ENCODE measurements at places on chromosomes 5 and 9. TPM values are rescaled to one million over a fixed set of nuclear protein-coding genes. Genes with fewer than 3 reads are reported as not detected.

The BARHL1 gene
- not detected for total RNA-seq

DNA sequence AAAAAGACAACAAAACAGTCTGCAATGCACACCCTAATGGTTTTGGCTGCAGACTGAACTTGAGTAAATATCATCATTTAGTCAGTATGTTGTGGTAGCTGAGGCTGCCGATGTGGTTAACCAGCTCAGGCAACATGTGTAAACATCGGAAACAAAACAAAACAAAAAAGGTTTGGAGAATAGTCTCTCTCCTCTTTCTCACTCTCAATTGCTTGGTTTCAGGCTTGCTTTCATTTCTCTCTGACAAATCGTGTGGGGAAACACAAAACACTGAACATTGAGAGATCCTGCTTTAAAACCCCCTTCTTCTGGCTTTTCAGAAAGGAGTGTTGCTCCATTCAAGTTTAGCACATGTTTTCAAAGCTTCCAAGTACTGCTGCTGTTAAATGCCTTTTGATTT, 453.3 kb downstream of the BNC2 start:
- DNase-seq, result no peak

DNA sequence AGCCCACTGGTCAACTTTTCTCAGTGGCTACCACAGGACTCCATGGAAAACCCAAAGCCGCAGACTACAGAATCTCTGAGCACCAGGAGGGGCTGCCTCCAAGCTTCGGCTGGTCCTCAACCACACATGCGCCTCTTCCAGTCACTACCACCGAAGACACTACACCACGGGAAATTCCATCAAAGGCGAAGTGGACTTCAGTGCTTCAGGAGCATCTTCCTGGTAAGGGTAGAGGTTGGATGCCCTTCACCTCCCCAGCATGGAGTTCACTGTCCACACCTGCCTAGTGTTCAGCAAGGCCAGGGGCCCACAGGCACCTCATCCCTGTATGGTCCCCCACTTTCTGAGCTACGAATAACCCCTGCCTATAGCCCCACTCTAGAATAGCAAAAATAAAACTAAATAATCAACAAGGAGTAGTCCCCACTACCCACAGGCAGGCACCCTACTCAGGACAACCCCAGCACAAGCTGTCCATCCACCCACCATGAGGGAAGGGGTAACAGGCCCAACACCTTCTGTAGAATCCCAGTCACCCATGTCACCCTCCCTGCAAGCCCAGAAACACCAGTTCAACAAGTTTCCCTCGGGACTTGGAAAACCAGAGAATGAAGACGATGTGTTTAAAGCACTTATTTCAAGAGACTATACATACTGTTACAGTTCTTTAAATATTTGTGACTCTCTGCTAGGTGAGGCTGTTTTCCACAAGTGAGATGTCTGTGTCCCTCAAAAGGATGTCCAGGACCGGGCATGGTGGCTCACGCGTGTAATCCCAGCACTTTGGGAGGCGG, 2.6 kb downstream of the VDAC1 start:
- no peak for DNase-seq

- no peak for DNase-seq
These were observed 57.9 kb downstream of the CSNK1A1 start for GRCh38 chr5:149493316-149493715.

DNA sequence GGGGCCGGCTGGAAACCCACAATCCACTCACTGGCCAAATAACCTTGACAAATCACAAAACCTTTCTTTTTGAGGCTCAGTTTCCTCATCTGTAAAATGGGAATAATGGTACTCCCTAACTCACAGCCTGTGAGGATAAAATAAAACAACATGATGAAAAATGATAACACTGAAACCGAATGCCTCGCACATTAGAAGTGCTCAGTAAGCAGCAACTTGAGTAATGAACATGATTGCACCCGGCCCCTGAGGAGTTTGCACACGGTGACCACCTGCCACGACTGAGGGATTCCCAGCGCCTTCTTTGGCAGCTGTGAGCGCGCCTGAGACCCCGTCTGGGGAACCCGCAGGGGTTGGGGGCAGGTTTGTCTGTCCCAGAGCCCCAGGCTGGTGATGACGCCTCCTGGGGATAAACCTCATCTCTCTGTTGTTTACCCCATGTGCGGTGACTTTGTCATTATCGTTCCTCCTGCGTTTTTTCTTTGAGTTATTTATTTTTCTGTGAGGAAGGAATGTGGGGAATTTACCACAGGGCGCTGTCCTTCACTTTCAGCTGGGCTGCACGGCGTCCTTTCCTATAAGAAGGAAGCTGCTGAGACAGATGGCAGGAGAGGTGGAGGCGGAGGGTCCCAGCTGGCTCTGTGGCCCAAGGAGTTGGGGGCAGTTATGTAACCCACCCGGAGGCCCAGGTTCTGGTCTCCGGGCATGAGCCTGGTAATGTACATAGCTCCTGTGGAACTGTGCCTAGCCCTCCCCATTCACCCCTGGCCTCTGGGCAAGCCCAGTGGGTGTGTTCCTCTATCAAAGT, 3.0 kb upstream of the SYNPO start:
- DNase-seq, result no peak
